ENCODE measurements at places on chromosomes 5 and 9.

DNA sequence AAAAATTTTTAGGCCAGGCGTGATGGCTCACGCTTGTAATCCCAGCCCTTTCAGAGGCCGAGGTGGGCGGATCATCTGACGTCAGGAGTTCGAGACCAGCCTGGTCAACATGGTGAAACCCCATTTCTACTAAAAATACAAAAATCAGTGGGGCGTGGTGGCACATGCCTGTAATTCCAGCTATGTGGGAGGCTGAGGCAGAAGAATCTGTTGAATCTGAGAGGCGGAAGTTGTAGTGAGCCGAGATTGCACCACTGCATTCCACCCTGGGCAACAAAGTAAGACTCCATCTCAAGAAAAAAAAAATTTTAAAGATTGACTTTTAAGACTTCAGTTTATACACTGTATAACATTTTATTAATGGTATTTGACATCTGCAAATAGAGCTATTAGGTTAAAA, 60.1 kb upstream of the GNAQ start:
- no peak for DNase-seq

GRCh38 chr9:126927419-126927818, 12.8 kb downstream of the RALGPS1 start:
- DNase-seq = no peak

DNA sequence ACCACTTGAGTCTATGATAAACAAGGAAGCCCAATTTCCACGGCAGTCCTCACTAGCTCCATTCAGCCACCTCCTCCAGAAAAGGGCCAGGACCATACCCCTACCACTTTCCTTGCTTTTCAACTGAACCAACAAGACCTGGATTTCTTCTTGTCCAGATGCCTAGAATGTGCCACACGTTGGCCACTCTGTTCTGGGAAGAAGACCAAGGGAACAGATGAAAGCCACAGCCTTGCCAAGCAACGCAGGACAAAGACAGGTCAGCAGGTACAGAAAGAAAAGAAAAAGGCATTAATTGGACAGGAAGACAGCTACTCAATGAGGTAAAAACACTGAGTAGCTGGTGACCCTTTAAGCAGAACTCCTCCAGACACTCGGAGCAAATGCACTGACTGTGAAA, 2.2 kb downstream of the CCNJL start:
- DNase-seq = no peak

DNA sequence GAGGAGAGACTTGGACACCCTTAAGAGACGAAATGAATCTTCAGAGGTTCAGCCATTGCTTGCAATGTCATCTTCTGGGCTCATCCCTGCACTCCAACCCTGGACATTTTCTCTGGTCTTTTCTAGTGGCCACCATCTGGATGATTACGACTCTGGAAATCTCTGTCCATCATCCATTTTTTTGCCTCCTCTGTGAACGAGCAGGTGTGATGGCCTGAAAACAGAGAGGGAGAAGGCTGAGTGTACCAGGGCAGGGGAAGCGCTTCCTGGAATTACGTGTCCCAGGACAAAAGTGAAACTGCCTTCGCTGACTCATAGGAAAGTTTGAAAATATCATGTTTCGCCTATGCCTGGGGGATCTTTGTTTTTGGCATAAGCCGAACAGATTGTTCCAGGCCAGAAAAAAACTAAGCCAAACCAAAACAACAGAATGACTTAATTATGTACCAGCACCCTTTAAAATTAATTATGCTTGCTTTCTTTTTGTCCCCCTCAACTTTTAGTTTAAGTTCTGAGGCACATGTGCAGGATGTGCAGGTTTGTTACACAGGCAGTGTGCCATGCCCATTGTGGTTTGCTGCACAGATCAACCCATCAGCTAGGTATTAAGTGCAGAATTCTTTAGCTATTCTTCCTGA, 31.9 kb downstream of the ANKRD33B start:
- DNase-seq = peak; percentile 96

GRCh38 chr9:91411096-91411771, 12.4 kb downstream of the NFIL3 start:
- no peak for DNase-seq

GRCh38 chr5:146137967-146138403, 32.6 kb upstream of the PLAC8L1 start:
- DNase-seq = no peak

- no peak for DNase-seq
These were observed 228.7 kb downstream of the DCP2 start for GRCh38 chr5:113205323-113205722.

DNA sequence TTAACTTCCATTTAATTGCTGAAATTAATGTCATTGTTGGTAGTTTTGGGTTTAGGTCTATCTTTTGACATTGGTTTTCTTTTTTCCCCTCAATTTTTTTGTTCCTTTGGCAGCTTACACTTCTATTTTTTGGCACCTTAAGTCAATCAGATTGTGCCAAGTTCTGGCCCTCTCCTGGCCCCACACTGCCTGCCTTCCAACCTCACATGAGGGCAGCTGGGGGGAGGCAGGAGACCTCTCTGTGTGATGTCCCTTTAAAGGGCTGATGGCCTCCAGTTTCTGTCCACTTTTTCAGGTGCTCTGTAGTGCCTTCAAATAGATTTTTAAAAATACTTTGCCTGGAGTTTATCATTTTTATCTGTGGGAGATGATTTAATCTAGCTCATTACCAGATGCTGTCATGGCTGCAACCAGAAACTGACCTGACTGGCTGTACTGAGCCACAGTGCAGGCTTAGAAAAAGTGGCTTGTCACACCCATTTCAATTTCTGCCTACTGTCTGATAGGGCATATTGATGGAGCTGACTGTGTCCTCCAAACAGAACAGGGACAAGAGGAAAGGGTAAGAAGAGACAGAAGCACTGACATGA, 196.6 kb downstream of the FANCC start:
- no peak for DNase-seq

DNA sequence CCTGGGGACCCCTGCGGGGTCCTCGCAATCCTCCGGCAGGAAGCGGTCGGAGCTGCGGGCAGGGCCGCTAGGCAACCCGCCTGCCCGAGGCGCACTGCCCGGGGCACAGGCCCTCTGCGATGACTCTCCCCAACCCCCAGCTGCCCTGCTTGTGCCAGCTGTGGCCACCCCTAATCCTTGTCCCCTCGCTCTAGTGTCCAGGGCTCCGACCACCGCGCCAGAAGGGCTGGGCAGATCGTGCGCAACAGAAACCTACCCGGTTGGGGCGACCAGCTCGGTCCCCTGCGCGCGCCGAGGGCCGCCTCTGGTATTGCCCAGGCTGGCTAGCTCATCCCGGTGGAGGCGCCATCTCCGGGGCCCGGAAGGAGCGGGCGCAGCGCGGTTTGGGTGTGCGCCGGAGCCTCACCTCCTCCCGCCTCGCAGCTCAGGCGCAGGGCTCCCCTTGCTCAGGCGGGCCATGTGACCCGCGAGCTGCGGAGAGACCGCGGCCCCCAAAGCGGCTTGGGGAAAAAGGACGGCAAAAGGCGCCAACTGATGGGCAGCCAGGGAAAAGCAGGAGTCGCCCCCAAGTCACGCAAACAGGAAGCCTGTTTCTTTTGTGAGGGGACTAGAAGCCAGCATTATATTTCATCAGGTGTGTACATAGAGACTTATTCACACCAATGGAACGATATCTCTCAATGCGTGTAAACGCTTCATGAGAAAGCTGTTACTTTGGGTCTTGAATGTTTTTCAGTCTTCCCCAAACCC, 46.8 kb upstream of the RNF20 start:
- DNase-seq = no peak

DNA sequence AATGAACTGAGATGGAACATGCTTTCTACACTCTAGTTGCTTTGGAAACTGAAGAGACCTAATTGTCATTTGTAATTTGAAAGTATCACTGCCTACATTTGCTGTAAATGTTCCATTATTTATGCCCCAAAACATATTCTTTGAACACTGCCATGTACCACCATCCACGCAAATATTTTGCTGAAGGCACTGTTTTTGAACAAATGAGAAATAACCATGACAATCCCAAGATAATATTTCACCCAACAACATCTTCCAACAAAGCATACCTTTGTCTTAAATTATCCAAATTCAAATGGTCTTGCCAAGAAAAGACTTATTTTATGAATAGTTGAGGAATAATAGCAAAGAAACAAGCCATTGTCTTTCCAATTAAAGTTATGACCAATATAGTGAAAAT, 356.2 kb downstream of the SEMA5A start:
- no peak for DNase-seq

- no peak for DNase-seq
These were observed 32.2 kb downstream of the INVS start for GRCh38 chr9:100131216-100131615.

GRCh38 chr9:129990269-129991010, 52.5 kb downstream of the FNBP1 start:
- DNase-seq = peak; percentile 5

DNA sequence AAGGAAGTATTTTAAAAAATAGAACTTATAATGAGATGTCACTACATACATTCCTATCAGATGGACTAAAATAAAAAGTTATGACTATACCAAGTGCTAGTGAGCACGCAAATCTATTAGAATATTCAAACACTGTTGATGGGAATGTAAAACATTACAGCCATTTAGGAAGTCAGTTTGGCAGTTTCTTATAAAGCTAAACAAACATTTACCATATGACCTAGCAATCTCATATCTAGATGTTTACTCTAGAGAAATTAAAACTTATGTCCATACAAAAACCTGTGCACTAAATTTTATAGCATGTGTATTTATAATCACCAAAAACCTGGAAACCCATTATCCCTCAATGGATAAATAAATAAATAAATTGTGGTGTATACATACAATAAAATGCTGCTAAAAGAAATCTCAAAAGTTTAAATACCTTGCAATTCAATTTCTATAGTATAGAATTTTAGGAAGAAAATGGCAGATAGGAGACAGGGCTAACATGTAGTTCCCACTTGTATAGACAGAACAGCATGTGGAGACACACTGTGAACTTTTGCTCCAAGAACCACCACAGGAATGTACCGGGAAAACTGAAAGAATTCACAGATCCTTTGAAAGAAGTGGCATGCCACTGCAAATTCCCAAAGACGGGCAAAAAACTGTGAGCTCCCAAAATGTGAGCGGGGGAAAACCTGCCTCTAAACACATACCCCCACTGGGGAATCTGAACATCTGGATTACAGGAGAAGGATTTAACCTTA, 174.6 kb upstream of the SPEF2 start:
- no peak for DNase-seq

DNA sequence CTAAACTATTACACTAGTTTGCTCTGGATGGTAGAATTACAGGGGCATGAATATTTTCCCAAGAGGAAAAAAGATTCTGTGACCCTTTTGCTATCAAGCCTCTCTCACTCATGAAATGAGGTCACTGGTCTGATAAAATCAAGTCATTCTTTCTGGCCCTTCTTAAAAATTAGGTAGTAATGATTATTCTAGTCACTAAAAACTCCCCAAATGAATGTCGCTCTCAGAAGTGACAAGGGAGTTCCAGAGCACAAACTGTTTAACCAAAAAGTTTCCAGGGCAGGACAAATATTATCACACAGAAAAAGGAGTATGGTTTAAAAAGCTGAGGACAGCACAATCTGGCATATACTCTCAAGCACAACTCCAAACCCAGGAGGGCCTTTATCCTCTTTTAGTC, 12.5 kb downstream of the ERMP1 start:
- no peak for DNase-seq

GRCh38 chr5:148467958-148468357, 84.2 kb downstream of the FBXO38 start:
- no peak for DNase-seq

DNA sequence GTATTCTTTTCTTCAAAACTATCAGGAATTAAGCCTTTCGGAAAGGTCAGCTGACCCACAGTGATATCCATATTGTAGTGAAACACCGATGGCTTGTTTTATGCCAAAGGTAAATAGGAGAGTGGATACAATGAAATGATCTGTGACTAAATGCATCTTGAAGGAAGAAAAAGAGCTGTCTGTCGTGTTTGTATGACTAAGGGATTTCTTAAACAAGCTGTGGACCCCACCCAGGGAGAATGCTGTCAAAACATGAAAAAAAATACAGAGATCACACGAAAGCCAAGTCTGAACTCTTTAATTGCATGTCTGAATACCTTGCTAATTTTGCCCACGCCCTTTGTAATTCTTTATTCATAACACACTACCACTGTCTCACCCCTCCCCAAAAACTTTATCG, 286.4 kb upstream of the WWC1 start:
- DNase-seq = no peak

- no peak for DNase-seq
These were observed 48.1 kb downstream of the EPB41L4B start for GRCh38 chr9:109272745-109273144.

- DNase-seq = peak; percentile 68
These were observed 46.6 kb downstream of the ARHGAP26 start for GRCh38 chr5:142816531-142817430.

- no peak for DNase-seq
These were observed 48.6 kb downstream of the NR2F1-AS1 start for GRCh38 chr5:93532370-93532769.

DNA sequence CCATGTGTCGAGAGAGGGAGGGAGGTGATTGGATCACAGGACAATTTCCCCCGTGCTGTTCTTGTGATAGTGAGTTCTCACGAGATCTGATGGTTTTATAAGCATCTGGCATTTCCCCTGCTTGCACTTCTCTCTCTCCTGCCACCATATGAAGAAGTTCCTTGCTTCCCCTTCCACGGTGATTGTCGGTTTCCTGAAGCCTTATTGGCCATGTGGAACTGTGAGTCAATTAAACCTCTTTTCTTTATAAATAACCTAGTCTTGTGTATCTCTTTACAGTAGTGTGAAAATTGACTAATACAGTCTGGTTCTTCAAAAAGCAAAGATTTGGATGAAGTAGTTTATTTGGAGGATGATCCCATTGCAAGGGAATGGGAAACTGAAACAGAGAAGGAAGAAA, 11.3 kb upstream of the MIER3 start:
- no peak for DNase-seq

DNA sequence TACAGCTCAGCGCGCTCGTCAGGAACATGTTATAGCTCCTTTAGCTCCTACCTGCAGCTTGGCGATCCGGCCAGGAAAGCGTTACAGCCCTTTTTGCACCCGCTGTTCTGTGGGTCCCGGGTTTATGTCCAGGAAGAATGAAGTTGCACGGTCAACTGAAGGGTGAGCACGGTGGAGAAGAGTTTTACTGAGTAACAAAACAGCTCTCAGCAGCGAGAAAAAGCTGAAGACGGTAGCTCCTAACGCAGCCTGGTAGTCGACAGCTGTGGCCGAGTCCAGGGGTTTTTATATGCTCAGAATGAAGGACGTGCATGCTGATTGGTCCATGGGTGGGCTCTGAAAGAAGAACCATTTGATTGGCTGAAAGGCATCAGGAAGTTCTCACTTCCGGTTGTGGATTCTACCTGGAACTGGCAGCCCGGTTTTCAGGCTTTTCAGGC, 1830.1 kb upstream of the NUDT12 start:
- DNase-seq = no peak

GRCh38 chr9:34717996-34718614, 8.2 kb upstream of the CCL21 start:
- DNase-seq = no peak

DNA sequence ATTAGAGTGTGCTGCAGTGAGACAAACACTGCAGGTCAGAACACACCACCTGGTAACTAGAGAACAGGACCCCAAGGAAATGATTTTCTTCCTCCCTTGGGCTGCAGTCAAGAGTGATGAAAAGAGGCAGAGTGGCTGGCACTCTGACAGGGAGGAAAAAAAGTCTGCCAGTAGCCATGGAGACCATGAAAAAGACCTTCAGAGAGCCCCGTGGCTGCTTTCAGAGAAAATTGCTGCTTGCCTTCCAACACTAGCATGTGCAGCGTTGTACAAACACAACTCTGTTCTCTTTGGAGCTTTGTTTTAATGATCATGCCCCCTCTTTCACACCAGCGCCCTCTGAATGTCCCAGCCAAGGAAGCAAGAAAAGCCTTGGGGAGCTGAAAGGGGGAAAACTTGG, 68.8 kb downstream of the ANKRD55 start:
- no peak for DNase-seq
